ENCODE measurements at places on chromosomes 2 and 18.

DNA sequence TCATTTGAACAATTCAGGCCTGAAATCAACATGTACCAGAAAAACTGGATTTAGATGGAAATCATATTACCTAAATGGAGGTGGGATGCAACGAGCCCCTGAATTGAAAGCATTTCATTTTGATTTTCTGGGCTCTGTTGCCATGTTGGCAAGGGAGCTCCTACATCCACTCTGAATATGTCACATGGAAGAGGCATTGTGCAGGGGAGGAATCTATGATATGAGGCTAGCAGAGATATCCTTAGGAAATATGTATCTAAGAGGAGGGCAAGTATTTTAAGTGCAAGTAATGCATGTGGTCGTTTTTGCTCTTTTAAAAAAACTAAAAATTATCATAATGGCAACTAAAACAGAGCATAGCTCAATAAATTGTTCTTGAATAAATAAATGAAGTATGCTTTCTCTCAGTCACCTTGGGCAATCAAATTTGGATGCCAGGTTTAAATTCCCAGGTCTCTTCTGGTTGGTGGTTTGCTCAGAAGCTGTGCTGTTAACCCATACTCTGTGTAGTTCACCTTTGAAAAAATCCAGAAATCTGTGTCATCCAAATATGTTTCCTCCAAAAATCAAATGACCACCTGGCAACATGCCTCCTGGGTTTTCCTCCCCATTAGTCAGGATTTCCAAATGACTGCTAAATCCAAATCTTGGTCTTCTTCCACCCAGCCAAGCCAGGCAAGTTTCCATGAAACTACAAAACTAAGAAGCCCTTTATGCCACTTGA lies 6.5 kb upstream of the LGALSL start:
- no peak for DNase-seq

DNA sequence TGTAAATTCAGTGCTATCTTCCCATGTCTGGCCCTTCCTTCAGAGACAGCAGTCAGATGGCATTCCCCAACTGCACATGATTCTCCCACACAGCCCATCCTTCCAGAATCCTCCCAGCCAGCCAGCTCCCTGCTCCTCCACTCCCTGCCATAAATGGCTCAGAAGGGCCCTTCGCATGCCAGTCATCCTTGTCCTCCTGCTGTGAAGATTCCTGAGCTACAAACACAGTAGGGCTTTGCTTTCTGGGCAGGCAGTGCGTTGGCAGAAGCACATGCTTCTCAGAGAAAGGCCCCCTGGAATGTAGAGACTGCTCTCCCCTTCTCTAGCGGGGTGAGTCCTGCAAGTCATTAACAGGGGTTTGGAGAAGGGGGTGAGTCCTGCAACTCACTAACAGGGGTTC lies 71.9 kb downstream of the TEX51 start:
- no peak for DNase-seq

DNA sequence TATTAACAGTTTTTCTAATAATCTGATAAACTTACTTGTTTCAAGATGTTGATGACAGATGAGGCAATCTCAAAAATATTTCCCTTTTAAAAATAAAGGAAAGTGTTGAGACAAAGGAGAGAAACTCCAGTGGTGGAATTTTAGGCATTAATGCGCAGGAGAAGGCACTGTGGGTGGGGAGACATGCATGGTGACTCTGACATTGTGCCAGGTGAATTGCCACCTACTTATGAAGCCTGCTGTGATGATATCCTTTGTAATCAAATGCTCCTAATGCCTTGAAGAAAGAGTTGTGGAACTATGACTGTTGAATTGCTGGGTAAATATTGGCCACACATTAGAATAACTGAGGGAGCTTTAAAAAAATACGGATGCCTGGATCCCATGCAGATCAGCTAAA lies 101.4 kb downstream of the PLA2R1 start:
- no peak for DNase-seq

DNA sequence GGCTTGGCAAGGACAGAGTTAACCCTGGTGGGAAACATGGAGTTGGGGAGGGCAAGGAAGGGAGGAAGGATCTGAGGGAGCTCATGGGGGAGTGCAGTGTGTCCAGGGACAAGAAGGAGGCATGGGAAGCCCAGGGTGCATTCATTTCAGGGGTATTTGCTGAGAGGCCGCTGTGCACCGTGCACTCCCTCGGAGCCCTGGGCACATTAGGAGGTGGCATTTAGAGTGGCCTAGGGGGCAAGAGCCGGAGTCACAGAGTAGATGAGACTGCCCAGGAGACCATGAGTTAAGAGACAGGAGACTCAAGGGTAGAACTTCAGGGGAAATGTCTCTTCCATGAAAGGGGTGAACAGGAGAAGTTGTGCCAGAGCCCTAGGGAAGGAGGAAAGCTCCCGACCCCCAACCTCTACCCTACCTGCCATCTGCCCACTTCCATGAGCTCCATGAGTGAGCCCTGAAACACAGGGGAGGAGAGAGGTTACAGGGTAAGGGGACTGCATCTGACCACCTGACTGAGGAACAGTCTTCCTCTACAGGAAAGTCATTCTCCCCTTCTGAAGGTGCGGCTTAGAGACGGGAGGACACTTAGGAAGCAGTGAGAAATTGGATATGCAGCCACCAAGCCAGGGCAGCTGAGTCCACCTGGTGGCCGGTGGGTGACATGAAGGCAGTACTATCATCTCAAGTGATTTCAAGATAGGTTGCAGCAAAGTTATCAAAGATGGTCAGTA lies 58.5 kb upstream of the COPS8 start:
- no peak for DNase-seq

DNA sequence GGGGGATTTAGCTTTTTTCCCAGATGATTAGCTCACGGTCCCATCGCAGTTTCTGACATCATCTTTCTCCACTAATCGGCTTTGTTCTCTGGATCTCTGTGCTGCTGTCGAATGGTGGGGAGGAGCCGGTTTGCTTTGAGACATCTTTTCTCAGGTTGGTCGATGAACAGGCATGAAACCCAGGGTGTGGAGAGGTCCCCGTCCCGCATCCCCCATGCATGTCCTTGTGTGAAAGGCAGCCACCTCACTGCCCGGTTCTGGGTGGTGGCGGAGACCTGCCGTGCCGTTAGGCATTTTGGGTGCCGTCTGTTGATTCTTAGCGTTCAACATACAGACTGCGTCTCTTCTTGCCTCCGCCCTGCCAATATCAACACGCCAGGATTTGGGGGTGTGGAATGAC lies 57.8 kb downstream of the CTDP1 start:
- no peak for DNase-seq

GRCh38 chr2:39135690-39136259 lies 14.9 kb upstream of the SOS1 start:
- no peak for DNase-seq

GRCh38 chr2:69422198-69422597 lies 15.0 kb downstream of the NFU1 start:
- DNase-seq, result no peak

- peak; percentile 92 for DNase-seq
Measured at GRCh38 chr2:9191041-9191481, 15.6 kb upstream of the ASAP2 start.

- no peak for DNase-seq
Measured at GRCh38 chr2:215579809-215580208, 143.9 kb upstream of the FN1 start.

DNA sequence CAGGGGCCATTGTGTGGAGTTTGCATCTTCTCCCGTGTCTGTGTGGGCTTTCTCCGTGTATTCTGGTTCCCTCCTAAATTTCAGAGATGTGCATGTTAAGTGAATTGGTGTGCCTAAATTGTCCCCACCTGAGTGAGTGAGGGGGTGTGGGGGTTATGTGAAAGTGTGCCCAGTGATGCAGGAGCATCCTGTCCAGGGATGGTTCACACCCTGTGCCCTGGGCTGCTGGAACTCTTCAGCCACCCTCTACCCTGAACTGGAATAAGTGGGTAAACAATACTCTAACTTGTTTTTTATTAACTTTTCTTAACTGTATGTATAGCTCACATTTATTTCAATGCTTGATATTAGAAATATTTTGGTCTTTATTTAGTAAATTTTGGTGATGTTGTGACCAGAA lies 56.0 kb downstream of the UBE2E3 start:
- no peak for DNase-seq

- DNase-seq, result no peak
Measured at GRCh38 chr2:60589104-60589503, 35.6 kb upstream of the BCL11A start.

GRCh38 chr18:76436342-76436741 lies 58.7 kb downstream of the ZNF516 start:
- DNase-seq, result no peak

DNA sequence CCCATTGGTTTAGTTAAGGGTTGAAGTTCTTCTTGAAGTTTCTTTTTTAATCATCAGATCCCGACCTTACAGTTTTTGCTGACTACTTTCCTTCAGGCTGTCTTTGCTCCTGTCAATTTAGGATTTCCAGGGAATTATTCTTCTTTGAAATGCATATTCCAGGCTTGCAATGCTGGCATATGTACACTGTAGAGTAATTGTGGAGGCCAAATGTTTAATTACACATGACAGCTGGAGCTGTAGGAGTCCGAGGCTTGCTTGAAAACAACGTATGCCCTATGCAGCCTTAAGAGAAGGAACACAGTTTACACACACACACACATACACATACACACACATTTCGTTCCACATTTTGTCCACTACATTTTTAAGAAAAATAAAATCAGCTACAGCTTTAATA lies 602.3 kb downstream of the TMEM182 start:
- no peak for DNase-seq

DNA sequence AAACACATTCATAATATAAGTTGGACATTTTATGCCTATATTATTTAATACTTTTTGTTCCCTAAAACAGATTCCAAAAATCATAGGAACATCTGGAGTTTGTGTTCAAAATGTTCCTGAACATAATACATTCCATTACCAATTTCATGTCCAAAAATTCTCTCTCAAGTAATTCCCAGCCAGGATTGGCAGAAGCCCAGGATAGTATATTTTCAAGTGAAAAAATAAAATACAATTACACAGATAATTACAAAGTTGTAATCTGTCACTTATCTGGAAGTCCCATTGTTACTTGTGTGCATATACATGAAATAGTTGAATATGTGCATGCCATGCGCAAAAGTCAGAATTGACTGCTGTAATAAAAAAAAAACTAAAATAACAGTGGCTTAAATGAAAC lies 5.2 kb upstream of the SCN7A start:
- DNase-seq, result no peak

DNA sequence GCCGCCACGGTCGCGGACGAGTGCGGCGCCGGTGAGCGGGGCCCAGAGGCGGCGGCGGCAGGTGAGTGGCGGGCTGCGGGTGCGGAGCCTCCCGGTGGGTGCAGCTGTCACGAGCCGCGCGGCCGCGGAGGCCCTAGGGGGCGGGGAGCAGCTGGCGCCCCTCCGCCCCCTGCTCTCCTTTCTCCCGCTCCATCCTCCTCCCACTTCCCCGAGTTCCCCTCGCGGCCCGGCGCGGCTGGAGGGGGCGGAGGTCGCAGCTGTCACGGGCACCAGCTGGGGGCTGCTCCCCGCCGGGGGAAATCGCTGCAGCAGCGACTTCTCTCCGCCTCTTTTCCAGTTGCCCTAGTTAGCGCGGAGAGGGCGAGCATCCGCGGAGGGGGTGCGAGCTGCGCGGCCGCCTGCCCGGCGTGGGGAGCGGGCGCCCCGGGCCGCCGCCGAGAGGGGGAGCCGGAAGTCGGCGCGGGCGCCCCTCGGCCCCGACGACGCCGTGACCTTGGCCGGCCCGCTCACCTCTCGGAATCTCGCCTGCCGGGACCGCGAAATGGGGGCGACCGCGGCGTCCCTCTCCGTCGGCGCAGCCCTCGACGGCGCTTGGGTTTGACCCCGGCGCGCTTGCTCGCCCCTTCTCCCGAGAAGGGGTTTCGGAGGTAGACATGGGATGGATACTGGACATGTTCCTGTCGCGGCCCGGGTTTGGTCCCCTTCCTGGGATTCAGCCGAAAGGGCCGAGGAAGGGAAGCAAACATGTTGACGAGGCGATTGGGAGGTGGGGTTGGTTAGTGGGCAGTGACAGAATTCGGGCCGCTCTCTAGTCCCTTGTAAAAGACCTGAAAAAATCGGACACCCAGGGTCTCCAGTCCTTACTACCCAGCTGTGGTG lies 727 bp downstream of the NCOA1 start:
- DNase-seq, result no peak

GRCh38 chr2:42762155-42762554 lies 1.8 kb downstream of the OXER1 start:
- DNase-seq, result no peak

- DNase-seq, result no peak
Measured at GRCh38 chr18:38895560-38895959, 1330.0 kb upstream of the CELF4 start.

- no peak for DNase-seq
Measured at GRCh38 chr2:138720035-138720838, 60.0 kb downstream of the NXPH2 start.

DNA sequence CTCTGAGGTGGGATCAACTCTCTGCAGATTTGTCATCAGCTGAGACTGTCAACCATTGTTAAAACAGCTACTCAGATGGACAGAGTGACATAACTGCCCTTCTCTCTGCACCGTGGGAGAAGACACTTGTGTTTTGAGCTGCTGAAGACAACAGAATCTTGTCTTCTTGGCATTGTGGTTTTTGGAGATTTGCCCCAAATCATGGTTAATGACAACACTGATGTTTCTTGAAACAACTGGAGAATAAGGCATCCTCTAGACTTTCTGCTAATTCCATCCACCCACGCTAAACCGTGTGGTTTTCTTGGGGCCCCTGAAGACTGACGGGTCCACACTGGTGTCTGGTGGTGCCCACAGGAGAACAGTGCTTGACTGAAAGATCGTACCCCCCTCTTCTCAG lies 39.5 kb downstream of the SH3BP4 start:
- DNase-seq, result no peak

GRCh38 chr2:178391701-178392100 lies 59.3 kb downstream of the PRKRA start:
- no peak for DNase-seq

GRCh38 chr18:61690418-61691138 lies 202.2 kb downstream of the RNF152 start:
- DNase-seq, result no peak

DNA sequence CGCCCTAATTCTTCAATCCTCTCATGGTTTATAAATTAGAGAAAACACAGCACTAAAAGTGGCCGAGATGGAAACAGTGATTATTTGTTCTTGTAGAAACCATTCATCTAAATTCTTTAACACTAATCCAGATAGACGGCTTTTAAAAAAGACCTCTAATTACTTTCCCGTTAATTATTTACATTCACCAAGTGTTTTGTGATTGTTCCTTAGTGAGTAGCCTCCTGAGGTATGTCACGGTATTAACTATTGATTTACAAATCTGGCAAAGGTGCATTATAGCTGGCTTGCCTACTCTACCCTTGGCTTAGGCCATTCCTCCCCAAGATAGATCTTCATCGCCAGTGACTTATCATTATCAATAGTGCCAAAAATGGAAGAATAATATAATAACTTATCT lies 436.4 kb upstream of the ST6GAL2 start:
- DNase-seq, result no peak

DNA sequence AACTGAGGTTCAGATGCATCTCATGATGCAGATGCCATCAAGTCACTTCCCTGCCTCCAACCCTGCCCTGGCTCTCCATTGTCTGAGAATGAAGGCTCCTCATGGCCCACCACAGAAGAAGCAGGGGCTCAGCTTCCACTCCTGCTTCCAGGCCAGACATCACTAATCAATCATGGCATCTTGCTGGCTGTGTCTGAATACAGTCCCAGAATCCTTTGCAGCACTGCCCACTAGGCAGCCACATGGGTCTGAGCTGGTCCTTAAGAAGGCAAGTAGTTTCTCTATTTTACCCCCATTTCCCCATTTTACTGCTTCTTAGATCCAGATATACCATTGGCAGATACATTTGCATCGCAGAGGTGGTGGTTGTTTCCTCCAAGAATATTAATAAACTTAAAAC lies 7.3 kb downstream of the ASPRV1 start:
- DNase-seq, result no peak

GRCh38 chr2:24228470-24228869 lies 53.6 kb downstream of the FAM228A start:
- no peak for DNase-seq

GRCh38 chr2:231987124-231987727 lies 25.7 kb downstream of the DIS3L2 start:
- no peak for DNase-seq

Data from GOT3 (cell line).